ENCODE measurements at places on chromosomes 5 and 9.

GRCh38 chr5:172871982-172872381 lies 37.9 kb downstream of the ERGIC1 start:
- DNase-seq: no peak

DNA sequence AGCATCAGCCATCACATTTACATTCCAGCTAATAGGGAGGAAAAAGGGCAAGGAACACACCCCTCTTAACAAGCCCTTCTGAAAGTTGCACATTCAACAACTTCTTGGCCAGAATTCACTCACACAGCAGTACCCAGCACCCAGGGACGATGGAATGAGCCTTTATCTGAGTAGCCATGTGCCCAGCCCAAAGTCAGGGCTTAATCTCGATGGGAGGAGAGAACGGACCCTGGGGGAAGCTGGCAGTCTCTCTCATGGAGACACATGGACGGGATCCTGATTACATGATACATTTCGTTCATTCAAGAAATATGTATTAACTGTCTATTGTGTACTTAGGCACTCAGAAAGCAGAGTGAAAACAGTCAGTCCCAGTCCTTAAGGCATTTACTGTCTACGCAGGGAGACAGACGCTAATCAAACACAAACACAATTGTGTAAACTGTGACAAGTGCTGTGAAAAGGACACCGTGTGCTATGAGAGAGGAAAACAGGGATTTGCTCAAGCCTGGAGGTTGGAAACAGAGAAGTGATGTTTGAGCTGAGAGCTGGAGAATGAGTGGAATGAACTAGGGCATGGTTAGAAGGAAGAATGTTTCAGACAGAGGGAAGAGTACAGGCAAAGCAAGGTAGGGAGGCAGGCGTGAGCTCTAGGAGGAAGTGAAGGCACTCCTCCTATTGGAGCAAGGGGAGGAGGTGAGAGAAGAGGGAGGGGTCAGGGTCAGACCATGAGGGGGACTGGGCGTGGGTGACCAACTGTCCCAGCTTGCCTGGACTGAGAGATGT lies 7.4 kb downstream of the OTULINL start:
- no peak for DNase-seq

DNA sequence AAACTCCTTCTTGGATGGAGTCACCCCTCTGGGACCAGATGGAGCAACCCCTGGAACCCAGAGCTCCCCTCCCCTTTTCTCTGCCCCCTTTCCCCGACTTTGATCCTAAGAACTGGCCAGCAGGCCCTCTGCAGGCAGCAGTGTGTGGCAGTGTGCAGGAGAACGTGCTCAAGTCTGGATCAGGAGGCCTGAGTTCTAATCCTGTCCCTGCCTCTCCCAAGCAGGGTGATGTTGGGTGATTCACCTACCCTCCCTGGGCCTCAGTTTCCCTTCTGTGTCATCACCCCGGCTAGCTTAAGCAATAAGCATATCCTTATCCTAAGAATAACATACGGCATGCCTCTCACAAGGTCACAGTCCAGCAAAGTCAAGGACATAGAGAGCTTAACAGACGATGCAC lies 67.6 kb downstream of the C9orf50 start:
- no peak for DNase-seq

DNA sequence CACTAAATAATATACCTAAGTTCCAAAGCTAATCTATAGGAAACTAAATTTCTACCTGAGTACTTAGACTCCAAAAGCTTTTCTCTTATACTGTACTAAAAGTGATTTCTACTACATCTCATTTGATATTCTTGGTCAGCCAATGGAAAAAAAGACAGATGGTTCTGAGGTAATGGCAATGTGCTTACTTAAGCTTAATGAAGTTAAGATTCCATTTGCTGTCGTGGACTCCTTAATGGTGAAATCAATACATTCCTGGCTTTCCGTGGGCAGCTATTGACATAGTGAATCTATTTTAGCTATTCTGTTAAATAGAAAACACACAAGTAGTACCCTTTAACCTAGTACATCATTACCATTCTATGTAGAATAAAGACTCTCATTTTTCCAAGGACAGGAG lies 1825.6 kb upstream of the CDH9 start:
- no peak for DNase-seq

- DNase-seq: no peak
Observed at GRCh38 chr9:72743836-72744235, 209.0 kb downstream of the ALDH1A1 start.

DNA sequence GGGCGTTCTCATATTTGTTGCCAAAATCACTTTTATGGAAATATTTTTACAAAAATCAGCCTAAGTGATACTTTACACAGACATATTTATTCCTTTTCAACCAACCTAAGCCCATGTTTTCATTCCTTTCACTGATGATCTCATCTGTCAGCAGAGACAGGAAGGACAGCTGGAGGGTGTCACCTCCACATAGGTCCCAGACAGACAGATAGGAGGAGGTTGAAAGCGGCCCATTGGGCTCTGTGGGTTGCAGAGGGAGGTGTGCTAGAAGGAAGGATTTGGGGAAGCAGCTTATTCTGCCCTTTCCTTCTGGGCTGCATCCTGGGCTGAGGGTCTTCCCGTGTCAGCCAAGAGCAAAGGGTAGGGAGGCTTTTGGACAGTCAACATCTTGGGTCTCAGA lies 26.0 kb upstream of the SEMA4D start:
- DNase-seq: peak; percentile 68

Measured in T-helper 2 cell (primary cell).